Kasumi-1 (cell line): ENCODE measurements at places on chromosomes 4 and X.

DNA sequence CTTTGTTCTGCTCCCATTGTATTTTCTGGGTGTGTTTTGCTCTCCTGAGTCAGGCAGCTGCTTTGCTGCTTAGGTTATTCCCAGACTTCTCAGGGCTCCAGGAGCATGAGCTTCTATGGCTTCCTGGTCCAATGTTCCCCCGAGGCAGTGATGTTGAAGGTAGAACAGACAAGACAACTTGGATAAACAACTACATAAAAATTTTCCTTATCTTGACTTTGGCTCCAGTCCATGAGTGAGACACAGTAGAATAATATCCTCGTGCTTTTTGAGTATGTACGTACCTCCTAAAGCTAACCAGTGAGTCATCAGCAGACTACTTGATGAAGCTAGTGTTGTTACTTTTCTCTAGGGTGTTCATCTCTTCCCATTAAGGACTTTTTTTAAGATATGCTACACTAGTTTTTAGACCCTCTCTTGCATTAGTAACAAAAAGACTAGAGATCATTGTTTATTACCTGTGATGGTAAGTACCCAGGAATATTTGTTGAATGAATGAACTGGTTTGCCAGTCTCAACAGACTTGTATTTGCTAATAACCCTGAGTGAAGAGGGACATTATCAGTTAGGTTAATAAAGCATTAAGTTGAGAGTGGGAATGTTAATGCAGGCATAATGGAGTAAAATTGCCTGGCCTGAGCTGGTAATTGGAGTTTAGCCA, 131.9 kb downstream of the FHIP1A start:
- no peak for DNase-seq

DNA sequence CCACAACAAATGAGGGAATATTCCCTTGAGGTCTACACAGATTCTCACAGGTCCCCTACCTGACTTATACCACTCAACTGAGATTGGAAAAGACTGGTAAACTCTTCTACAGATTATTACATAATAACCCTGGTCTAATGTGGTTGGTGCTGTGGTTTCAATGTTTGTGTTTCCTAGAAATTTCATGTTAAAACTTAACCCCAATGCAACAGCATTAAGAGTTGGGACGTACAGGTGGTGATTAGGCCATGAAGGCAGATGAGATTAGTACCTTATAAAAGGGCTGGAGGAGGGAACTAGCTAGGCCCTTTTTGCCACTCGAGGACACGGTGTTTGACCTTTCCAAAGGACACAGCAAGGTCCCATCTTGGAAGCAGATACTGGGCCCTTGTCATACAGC, 84.3 kb upstream of the TAPT1 start:
- DNase-seq: no peak

DNA sequence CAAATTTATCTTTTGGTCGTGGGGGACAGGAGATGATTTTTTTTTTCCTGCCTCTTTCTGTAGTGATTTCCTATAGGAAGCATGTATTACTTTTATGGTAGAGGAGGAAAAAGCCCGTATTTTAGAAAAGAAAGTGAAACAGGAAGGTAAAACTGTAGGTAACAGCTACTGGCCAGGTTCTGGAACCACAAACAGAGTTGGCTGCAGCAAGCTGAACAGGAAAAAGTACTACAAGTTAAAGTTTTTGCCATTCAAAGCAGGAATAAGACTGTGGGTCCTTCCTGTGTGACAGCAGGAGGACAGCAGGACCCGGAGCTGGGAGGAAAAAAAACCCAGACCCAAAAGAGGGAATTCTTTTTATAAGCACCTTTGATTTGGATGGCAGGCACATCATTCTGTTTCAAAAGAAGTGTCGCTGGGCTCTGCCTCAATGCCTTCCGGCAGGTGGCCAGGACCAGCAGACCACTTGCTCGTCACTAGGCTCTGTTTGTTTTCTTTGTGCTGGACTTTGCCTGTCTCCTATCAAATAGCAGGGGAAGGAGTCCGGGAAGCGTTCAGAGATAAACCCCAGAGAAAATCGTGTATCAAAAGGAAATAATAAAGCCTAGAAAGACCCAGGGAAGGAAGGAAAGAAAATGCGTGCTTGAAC, 277.9 kb downstream of the ADGRA3 start:
- no peak for DNase-seq

- peak; percentile 70 for DNase-seq
Observed at GRCh38 chr4:84681486-84682274, 98.8 kb downstream of the CDS1 start.

DNA sequence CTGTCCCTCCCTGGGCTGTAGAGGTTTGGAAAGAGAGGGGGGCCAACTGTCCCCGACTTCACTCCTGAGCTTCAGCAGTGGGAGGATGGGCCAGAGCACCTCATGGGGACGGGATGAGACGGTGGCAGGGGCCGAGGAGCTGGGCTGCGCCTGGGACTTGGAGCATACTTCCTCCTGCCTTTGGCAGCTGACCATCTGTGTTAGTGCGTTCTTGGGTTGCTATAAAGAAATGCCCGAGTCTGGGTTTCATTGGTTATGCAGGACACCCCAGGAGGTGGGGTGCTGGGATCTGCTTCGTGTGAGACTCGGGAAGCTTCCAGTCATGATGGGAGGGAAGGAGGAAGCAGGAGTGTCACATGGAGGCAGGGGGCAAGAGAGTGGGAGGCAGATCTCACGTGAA, 7.4 kb downstream of the PSAPL1 start:
- DNase-seq: no peak
